ENCODE measurements at places on chromosomes 6 and 20.

GRCh38 chr6:1745814-1746213 lies 136.1 kb downstream of the FOXC1 start:
- DNase-seq: no peak

DNA sequence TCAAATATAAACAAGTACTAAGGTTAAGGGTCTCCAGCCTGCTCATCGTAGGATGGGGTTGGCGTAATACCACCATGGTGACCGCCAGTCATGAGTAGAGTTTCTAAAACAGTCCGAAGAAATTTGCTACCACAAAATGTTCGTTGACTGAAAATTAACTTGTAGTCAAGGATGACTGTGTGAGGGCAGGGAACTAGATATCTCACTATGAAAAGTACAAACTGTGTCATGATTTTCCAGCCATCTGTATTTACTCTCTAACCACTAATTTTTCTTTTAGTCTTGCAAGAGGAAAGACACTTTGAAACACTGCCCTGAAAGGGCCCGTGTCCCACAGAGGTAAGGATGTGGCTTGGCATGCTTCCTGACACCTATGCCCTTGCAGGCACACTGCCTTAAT lies 99.7 kb downstream of the IRF4 start:
- DNase-seq: no peak

- DNase-seq: no peak
These were observed 164.3 kb downstream of the VEGFA start for GRCh38 chr6:43934183-43934802.

GRCh38 chr6:91626911-91627310 lies 1040.0 kb upstream of the MAP3K7 start:
- no peak for DNase-seq

DNA sequence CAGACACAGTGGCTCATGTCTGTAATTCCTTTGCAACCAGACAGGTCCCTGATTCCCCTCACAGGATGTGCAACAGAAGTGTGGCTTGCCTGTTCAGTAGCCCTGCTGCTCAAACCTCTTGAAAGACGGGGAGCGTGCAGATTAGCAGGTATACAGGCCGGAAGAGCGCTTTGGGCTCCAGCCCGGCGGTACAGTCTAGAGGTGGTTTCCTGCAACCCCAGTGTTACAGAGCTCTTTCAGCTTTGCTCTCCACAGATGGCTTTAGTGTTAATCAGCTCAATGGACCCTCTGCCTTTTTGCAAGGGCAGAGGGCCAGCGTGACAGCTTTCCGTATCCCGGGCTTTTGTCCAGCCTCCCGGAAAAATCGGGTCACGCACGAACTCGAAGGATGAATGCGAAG lies 67.2 kb upstream of the TNFRSF21 start:
- no peak for DNase-seq

- DNase-seq: peak; percentile 95
These were observed at the start of gene CST3 for GRCh38 chr20:23637282-23638221. Gene CST3 (minus strand): TSS chr20:23637955. CDS start chr20:23637862, 93 bp downstream.

DNA sequence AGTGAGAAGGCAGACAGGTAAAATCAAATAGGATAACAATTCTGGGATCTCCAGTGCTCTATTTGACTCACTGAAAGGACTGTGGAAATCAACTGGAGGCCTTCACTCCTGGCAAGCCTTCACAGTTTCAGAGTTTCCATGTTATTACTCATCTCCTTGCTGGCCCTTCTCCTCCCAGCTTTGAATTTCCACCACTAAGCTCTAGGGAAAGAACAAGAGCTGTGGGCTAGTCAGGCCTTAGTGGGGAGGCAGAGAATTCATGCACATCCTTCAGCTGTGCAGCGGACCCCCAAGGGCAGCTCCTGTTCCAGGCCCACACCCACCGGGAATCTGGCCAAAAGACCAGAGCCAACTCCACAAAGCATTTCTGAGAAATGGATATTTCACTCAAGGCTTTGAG lies 26.0 kb downstream of the MYLIP start:
- peak; percentile 75 for DNase-seq

DNA sequence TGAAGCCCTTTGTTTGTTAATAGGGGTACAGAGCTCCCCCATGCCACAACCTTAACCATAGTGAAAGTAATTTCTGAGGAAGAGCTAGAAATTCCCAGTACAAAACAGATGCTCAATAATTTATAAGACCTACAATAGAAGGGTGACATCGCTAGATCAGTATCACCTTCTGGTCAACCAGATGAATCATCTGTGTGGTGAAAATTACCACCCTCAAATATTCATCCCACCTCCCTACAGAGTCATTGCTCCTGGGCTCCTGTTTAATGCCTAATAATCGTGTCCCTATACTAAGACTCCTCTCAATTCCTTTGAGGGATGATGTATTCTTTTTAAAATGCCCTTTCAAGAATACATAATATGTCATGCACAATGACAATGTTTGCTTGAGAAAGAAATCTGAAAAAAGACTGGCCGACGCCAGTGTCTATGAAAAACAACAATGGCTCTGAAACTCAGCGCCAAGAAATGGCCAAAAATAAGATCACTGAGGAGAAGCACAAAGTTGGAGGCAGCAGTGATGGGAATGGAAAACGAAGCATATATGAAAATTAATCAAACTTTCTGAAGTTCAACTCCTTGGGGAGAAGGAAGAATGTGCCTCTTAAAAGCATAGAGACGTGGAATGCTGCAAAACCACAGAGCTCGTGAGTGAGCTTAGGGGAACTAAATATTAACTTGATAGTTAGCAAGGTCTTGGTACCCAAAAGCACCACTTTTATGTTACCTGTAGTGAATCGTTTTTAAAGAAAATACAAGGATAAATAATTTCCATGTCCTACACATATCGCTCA lies 11.0 kb upstream of the ADGRF5 start:
- DNase-seq: no peak

- peak; percentile 69 for DNase-seq
These were observed 264.5 kb downstream of the CDH4 start for GRCh38 chr20:61516346-61517208.

DNA sequence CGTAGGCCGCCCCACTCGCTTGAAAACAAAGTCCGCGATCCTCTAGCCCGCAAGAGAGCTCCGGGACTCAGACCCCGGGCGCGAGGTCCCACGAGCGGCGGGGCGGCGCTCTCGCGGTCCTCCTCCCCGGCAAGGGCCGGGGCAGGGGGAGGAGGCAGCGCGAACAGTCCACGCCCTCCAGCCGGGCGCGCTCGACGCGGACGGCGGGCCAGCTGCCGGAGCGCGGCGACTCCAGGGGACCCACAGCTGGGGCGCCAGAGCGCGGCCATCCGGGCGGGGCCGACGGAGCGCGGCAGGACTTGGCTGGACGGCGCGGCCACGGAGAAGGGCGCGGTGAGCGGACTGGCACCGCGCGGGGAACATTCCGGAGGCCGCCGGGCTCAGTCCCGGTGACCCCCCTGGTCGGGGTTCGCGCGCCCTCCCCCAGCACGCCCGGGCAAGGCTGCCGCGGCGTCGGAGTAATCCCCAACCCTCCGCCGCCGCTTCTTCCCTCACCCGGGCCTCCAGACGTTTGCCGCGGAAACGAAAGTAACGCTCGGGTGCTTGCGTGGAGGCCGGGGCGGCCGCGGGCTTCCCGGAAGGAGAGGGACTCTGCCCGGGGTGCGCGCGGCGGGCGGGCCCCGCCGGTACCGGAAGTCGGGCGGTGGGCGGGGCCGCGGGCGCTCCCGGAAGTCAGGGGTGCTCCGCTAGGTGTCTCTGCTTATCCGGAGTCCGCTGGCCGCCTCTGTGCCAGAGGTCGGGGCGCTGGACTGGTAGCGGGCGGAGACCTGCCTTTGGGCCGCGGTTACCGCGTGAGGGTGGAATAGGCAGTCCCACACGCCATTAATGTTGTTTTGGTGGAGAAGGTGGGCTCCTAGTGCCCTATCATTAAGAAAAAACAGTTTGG lies at the start of gene RIPK1:
Gene RIPK1, plus strand, starts transcription at position 166 of the 886 bp plus-strand sequence. CDS start 8,330 bp downstream, outside the sequence.
- peak; percentile 96 for DNase-seq

- DNase-seq: no peak
These were observed 4.3 kb downstream of the OR2J3 start for GRCh38 chr6:29112135-29112534.

DNA sequence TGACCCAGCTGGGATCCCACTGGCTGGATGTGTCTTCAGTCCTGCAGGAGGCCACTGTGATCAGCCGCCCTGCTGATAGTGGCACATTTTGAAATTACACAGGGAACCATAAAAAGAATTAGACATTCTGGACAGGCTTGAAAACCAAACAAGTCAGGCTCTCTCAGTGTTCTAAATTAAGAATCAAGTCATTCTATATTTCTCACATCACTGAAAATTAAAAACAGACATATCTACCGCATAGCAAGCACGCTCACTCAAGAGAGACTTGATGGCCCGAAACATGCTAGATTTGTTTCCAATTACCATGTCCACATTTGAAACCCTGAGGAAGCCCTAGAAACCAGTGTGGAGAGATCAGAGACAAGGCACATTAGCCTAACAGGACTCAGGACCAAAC lies 57.7 kb downstream of the NFATC2 start:
- DNase-seq: no peak

DNA sequence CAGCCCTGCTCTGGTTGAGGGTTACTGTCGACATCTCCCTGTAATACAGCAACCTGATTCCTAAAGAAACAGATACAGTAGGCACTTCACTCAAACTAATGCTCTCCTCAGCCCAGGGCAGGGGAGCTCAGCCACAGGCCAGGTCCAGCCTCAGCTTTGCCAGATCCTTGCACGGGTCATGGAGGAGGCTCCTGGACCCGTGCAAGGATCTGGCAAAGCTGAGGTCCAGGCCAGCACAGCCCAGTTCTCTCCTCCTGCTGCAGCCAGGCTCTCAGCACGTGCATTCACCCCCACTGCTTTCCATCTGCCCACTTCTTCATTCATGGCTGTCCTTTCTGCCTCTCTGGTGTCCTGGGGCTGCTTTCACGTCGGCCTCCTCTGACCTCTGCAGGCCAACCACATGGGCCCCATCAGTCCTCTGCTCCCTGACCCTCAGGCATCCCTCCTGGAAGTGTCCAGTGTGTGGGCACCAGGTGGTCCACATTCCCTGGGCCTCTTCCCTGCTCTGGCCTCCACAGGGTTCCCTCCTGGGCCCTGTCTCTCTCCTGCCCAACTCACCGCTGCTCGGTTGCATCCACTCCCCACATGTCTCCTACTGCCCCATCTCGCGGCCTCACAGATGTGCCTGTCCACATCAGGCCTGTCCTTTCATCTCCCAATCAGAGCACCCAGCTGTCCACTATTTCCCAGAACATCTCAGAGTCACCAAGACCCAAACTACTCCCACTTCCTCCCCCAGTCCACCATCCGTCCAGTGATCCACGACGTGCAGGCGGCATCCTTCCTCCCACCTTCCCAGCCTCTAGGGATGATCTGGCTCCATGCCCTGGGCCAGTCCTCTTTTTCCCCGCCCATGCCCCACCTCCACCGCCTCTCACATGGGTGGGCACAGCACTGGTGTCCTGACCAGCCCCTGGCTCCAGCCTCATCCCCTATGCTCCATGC lies 11.8 kb upstream of the CD93 start:
- no peak for DNase-seq

DNA sequence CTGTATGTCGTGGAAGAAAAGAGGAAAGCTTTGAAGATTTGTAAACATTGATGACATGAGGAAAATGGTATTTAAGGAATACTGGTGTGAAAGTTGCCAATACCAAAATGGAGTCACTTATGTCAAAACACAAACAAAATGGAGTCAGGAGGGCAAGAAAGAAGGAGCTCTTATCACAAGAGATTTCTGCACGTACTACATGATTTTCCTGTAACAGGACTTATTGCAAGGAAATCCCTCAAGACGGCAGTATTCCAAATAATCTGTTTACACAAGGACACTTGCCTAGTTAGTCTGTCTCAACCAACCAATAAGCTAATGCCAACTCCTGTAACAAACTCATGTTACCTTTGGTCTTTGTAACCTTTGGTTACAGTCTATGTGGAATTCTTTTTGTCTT lies 29.8 kb downstream of the SLC2A12 start:
- DNase-seq: no peak

DNA sequence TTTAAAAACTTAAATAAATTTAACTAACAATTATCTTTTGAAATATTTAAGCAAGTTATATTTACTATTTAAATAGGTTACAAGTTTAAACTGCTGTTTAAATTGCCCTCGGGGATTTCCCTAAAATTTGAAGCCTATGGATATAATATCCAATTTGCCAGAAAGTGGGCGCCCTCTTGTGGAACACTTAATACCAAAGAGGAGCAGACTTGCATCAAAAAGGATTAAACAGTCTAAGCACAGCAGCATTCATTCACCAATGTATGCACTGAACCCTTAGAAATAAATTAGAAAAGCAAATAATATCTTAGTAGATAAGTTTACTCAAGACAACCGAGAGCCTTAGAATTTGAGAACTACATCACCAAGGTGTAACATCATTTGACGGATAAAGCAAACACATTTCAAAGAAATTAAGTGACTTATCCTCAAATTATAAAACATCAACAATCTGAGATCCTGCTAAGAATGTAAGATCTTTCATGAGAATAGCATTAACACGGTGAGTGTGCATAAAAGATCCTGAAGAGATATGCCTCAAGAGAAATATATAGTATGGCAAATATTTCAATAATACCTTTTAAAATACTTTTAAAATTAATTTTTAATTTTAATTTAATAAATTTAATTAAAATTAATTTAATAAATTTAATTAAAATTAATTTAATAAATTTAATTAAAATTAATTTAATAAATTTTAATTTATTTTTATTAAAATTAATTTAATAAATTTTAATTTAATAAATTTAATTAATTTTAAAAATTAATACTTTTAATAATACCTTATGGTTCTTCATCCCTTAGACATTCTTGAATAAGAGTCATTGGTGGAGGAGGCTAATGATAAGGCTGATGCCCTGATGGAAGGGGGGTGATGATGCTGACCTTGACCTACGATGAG lies 11.5 kb upstream of the MEP1A start:
- DNase-seq: peak; percentile 21

GRCh38 chr6:41426888-41427641 lies 91.7 kb downstream of the NCR2 start:
- no peak for DNase-seq

DNA sequence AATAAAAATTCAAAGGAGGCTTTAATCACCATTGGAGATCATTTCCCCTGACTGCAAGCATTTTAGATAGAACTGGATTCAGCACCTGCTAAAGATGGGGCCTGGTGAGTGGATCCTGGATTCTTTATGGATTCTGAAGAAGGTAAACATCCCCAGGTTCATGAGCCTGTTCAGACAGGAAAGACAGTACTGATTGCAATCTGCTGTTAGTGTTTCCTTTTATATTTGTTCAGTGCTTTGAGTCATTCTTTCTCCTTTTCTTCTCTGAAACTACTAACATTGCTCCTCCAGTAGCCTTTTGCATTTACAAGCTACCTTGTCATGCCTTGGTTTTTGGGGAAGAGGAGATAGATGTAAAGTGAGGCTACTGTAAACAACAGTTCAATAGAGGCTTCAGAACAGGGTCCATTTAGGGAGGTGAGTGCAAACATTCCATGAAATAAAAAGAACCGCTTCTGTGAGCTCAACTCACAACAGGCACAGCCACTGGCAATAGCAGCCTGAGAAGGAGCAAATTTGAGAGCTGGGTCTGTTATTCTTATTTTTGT lies 66.4 kb upstream of the PRL start:
- no peak for DNase-seq

- peak; percentile 72 for DNase-seq
These were observed 14.4 kb downstream of the NT5E start for GRCh38 chr6:85464260-85464644.

- DNase-seq: no peak
These were observed 33.8 kb downstream of the KPNA5 start for GRCh38 chr6:116714761-116715160.

- no peak for DNase-seq
These were observed 1.4 kb downstream of the CYB5R4 start for GRCh38 chr6:83860782-83861495.

GRCh38 chr6:19327661-19328060 lies 509.5 kb upstream of the ID4 start:
- no peak for DNase-seq

GRCh38 chr20:44319839-44320422 lies 8.9 kb upstream of the FITM2 start:
- no peak for DNase-seq

GRCh38 chr6:42162812-42163211 lies 10.4 kb upstream of the GUCA1A start:
- no peak for DNase-seq

Data from AG08396 (cell line).